ENCODE measurements at places on chromosomes 16 and 17. TPM values are rescaled to one million over a fixed set of nuclear protein-coding genes. Genes with fewer than 3 reads are reported as not detected.

- no peak for DNase-seq
Observed at GRCh38 chr16:24580665-24581064, 41.3 kb downstream of the RBBP6 start.

DNA sequence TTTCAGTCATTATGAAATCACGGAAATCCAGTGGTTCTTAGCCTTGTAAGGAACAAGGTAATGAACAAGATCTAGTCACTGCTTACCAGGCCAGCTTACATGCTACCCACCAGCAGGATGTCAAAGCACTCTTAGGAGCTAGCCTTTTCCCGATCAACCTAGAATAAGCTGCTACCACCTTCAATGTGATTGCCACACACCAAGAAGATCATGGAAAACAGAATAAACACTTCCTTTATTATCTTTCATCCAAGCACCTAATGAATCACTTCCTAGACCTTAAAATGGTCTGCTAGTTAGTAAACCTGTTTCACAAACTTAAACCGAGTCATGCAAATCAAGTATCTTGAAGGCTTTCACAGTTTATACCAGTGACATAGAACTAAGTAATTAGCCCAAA lies 5.0 kb downstream of the BBS2 start:
- no peak for DNase-seq

DNA sequence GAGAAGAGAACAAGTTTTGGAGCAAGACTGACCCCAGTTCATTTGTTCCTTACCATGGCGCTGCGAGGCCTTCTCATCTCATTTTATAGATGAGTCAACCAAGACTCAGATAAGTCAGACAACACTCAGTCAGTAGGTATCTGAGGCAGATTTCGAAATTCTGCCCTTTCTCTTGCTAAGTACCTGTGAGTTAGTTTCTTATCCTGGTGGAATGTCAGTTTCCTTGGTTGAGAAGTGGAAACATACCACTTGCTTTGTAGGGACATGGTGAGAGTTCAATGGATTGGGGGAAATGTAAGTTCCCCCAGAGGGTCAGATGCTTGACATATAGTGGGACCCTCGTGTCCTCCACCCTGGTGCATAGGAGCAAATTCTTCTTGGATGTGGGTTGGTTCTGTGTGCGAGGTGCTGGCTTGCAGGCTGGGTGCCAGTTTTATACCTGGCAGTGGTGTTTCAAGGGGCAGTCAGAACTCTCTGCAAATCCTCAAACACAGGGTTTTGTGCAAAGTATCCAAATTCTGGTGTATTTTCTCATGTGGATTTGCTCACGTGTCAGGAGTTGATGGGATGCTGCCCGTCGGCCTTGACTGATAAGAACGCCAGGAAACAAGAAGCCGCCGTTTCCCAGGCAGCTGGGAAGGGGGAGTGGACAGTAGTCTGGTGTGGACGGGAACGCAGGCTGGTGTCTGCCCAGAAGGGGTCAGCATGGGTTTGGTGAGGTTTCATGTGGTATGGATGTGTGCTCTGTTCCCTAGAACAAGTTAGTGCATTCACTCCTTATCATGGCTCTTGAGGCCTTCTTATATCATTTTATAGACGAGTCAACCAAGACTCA lies 61.1 kb upstream of the CIBAR2 start:
- peak; percentile 49 for DNase-seq

- DNase-seq: peak; percentile 71
Observed at GRCh38 chr17:43367737-43368242, 31.0 kb upstream of the ARL4D start.

GRCh38 chr17:18968945-18969887 lies 17.3 kb downstream of the SLC5A10 start:
- DNase-seq: peak; percentile 84

DNA sequence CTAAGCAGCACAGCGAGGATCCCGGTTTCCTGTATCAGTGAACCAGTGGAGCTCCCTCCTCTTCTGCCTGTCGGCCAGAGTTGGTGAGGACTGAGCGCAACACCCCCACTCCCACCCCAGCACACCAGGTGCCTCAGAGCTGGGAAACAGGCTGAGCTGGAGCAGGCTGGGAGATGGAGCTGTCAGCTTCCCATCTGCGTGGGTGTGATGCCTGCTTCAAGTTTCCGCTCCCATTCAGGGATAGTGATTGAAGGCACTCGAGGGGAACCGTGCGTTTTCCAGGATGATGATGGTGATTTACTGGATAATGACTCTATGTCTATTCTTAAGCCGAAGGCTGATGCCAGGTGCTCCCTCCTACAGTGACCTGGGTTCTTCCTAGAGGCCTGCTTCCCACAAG lies 144.5 kb downstream of the TMEM132E start:
- DNase-seq: no peak

GRCh38 chr17:4448197-4448980 lies 14.6 kb downstream of the SPNS3 start:
- DNase-seq: peak; percentile 69

DNA sequence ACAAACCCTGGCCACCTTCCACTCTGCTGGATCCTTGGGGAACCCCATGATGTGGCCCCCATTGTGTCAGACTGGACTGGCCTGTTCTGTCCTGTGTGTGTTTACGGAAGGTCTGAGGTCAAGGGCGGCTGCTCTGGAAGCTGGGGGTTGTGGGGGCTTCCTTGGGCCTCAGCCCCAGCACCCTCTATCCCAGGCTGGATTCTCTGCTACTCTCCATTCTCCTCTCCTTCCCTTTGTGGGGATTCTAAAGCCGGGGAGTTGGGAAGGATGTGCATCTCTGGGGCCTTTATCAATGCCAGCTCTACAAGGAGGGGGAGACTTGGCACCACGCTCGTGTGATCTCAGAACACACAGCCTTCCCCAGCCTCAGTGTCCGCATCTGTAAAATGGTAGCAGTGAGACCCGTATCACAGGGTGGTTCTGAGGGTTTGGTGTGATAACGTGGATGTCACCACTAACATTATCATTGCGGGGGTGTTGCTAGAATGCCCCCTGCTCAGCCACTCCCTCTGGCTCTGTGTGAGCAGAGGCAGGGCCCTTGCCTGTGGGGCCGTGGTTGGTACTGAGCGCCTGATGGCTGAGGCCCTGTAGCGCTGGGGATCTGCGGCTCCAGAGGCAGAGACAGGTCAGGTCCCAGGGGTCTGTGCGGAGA lies 18.1 kb downstream of the ADGRG1 start:
- no peak for DNase-seq

- DNase-seq: no peak
Observed at GRCh38 chr16:82167670-82168069, 2.4 kb downstream of the MPHOSPH6 start.

DNA sequence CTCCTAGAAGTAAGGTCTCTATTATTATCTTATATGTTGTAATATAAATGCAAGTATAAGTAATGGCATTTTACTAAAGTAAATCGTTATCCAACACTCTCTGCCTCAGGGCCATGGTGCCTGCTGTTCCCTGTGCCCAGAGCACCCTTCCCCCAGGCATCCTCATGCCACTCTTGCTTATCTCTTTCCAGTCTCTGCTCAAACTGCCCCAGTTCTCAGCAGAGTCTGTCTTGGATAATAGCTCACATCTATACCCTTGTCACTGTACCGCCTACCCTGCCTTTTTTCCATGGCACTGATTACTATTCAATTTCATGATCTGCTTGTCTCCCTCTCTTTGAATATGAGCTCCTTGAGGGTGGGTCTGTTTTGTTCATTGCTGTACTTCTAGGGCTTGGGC lies 31.7 kb downstream of the CDH1 start:
- DNase-seq: no peak

DNA sequence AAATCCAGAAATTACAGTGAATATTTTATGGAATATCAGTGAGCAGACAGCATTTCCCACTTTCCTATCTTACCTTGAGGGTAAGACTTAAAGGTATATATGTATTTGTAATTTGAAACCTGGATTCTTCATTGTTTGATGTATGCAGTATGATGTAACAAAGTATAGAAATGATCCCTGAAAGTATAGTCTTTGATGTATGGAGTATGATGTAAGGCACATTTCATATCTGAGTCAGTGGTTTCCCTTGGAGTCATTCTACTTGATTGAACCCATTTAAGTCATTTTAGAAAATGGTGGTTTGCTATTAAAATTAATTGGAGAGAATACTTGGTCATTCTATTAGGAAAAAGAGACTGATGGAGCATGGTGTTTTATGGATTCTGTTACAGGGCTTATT lies 10.1 kb downstream of the AMZ2 start:
- DNase-seq: no peak

Gene GPR142
- not detected for total RNA-seq

Gene MYOCD
- not detected for total RNA-seq

Gene GLIS2
- 0.22 TPM for total RNA-seq

Gene PPY
- total RNA-seq: not detected

Gene TMIGD1
- not detected for total RNA-seq

Gene EFCAB5
- not detected for total RNA-seq
